Non-pigmented ciliary epithelial cell (primary cell): ENCODE measurements at places on chromosomes 4 and X.

DNA sequence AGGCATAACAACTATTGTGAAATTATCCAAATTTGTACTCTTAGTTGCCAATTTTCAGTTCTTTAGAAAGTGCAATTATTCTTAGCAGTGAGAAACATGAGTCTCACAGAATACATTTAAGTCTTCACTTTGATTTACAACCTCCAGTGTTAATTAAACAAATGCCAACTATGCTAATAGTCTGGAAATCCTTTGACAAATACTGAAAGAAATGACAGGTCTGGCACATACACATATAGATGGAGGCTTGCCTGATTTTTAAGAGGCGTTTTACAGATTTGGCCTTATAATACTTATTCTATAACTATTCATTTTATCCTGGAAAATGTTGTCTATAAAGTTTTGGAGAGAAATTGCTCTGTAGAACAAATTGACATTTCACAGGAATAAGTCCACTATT is 320.1 kb downstream of the TRIML1 start:
- no peak for DNase-seq

GRCh38 chrX:50747471-50747900 is 66.5 kb downstream of the SHROOM4 start:
- DNase-seq: peak; percentile 1

DNA sequence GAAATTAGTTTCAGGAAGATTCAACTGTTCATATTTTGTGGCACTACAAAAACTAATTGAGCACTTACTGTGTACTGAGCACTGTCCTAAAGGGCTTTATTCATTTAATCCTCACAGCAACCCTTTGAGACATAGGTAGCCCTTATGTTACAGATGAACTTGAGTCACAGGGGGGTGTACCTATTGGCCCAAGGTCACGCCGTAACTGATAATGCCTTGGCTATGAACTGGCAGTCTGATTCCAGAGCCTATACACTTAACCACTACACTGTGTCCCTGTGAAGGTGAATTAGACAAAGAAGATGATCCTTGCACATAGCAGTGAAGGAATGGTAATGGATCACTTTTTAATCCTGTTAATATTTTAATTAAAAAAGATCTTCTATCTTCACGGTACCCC is 12.0 kb downstream of the TMEM165 start:
- no peak for DNase-seq

DNA sequence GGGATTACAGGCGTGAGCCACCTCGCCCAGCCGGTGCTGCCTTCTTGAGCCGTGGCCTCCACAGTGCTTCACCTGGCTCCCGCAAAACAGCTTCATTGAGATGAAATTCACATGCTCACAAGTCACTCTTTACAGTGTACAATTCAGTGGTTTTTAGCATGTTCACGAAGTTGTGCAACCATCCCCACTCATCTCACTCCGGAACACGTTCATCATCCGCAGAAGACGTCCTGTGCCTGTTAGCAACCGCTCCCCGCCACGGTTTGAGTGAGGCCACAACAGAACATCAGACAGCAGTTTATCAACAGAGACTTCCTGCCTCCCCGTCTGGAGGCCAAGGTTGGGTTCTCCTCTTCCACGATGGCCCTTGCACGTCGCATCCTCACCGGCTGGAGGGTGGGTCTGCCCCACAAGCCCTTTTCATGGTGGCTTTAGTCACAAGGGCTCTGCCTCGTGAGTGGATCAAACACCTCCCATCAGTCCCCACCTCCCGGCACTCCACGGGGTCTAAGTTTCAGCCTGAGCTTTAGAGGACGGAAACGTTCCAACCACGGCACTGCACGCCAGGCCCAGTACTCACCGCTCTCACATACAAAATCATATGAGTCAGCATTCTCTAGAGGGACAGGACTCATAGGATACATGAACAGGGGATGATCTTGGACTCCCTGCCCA is 29.6 kb upstream of the SPON2 start:
- peak; percentile 68 for DNase-seq

GRCh38 chr4:33626221-33626620 is 2618.1 kb downstream of the ARAP2 start:
- no peak for DNase-seq

GRCh38 chr4:1166509-1167243 is 5.7 kb downstream of the SPON2 start:
- no peak for DNase-seq

DNA sequence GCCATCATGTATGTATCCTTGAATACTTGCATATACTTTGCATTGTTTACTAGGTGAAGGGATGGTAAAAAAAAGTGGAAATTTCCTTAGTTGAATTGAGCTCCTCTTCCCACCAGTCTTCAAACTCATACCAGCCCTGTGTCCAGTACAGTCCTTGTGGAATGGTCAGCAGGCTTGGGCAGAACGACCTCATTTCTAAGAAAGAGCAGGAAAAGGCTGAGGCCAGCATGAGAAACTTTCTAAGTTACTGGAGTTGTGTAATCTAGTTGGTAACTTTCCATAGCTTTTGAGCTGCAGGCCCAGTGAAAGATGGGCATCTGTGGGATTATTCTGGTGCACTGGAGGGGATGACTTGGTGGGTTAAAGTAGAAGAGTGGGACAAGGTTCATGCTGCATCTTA is 87.6 kb downstream of the DCUN1D4 start:
- DNase-seq: no peak

DNA sequence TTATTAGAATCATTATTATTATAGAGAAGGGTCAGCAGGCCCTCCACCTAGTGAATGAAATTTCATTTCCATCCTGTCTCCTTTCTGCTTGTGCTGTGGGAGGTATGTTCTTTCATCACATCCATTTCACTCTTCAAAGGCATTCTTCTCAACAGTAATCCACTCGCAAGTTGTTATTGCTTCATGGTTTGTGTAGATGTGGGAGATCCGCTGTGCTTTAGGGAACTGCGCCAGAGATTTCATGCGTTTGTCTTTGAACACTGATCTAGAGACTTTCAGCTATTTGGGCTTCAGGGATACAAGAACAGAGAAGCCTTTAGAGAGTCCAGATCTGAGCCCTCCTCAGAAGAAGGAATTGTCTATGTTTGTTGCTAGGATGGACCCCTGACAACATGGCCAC is 53.5 kb upstream of the PUDP start:
- DNase-seq: no peak

- no peak for DNase-seq
These were observed 186.4 kb upstream of the NDST3 start for GRCh38 chr4:117847849-117848248.

GRCh38 chrX:7985568-7985967 is 58.4 kb upstream of the PNPLA4 start:
- DNase-seq: no peak

GRCh38 chrX:10656214-10656613 is 35.8 kb upstream of the MID1 start:
- DNase-seq: no peak

DNA sequence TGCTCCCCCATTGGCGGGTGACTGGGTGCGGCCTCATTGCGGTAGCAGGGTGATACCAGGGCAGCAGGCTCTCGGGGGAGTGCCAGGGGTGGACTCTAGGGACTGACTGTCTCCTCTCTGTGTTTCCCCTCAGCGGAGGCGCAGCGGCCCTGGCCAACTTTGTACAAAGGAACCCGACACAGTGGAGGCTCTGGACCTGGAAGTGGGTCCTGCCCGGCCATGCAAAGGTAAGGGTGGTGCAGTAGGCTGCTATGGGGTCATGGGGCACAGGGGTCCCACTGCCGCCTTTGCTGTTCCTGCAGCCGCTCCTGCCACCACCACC is 16.3 kb downstream of the SULT1B1 start:
- DNase-seq: no peak

GRCh38 chrX:54064564-54064963 is 20.3 kb upstream of the PHF8 start:
- no peak for DNase-seq

- DNase-seq: no peak
These were observed 47.3 kb downstream of the ARHGAP24 start for GRCh38 chr4:85522277-85522676.

DNA sequence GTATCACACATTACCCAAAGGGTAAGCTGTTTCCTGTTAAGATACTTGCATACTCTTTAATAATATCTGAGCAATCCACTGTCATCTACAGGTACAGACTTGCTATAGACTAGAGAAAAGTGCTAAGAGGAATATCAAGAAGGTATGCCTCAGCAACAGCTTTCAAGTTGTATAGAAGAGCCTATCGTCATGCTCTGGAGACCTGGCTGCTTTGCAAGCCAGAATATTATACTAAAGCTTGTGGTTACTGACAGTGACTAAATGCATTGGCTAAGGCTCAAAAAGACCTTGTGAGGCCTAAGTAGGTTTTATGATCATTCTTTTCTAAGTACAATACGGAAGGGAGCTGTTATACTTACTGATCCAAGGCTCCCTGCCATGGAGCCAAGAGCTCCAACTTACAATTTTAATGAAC is 11.3 kb downstream of the LAMP2 start:
- DNase-seq: peak; percentile 59

- DNase-seq: no peak
These were observed 407.3 kb downstream of the IDS start for GRCh38 chrX:149097786-149098185.

DNA sequence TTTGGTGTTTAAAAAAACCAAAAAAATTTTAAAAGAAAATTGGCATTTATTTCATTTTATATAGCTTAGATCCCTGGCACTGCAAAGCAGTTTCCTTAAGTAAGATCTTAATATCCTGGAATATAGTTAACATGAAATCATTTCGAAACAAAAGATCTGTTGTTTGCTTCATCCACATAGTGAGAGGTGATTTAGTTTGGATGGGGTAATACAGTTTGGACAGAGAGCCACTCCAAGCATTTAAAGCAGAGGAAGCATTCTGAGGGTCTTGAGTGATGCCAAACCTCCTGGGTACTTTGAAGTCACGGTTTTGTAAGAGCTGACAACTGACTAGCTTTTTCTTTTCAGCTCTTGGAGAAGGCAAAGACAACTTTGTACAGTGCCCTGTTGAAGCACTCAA is 28.7 kb downstream of the NOCT start:
- DNase-seq: no peak

- no peak for DNase-seq
These were observed 53.5 kb downstream of the TMEM164 start for GRCh38 chrX:110056419-110056818.

DNA sequence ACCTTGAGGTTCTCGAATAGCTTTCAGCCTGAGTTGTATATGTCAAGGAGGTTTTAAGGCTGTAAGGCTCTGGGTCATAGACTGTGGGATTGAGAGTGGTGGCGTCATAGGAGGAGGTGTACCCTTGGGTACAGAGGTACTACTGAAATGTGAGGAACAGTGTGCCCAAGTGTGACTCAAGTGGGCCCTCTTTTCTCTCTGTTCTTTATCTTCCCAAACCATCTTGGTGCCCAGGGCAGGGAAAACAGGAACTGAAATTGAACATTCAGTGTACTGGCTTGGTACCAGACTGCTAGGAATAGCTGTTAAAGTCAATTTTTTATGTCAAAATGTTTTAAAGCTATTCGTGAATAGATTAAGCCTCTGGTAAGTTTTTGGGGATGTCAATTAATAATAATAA is 136.2 kb upstream of the RPS6KA3 start:
- DNase-seq: no peak

- DNase-seq: no peak
These were observed 124.0 kb downstream of the TENM3 start for GRCh38 chr4:182367153-182367552.

DNA sequence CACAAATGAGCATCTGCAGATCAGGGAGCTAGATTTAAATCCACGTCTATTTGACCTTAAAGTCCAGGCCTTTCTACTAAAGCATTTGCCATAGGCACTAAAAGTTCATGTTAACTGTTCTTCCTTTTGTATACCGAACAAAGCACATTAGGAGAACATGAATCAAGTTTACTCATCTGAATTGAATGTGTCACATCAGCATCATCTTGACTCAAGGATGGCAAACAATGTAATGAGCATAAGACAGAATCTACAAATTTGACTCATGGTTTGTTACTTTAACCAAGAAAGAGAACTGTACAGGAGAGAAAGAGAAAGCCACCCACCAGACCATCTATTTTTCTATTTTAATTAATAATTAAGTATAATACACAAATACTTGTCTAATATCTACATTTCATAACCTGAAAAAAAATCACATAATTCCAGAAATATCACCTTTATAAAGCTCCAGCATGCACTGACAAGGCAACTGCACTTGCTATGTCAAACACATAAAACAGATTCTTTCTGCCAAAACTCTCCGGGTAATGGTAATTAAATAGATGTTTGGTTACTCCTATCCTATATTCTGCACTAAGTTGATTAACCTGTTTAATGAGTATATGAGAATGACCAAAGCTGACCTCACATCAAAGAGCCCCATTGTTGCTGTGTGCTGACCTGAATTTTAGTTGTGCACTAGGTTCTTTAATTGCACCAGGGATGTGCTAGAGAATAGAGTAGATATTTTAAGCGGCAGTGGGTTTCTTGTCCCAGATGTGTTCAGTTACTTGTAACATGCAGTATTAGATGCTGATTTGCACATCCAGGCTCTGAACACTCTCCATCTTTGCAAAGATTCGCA is 42.5 kb upstream of the LEF1 start:
- DNase-seq: no peak

GRCh38 chr4:30537456-30537855 is 182.7 kb upstream of the PCDH7 start:
- DNase-seq: peak; percentile 37

DNA sequence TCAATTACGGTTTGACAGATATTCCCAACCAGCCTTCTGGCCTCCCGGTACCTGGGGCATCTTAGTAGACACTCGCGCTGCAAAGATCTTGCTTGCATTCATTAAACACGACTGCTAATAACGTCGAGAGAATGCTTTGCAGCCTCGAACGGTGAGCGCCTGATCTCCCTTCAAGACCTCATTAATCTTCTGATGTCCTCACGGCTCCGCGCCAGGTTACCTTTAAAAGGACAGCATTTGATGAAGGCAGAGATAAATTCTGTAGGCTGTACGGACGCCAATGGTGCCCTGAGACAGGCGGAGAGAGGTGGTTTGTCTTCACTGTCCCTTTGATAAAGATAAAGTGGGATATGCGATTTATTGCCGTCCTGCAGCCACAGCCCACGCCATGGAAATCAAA is 64.2 kb downstream of the SHOX start:
- DNase-seq: no peak

- DNase-seq: no peak
These were observed 163.8 kb downstream of the BANK1 start for GRCh38 chr4:101954351-101954750.

- DNase-seq: no peak
These were observed 759.0 kb upstream of the EPHA5 start for GRCh38 chr4:66429276-66429675.

DNA sequence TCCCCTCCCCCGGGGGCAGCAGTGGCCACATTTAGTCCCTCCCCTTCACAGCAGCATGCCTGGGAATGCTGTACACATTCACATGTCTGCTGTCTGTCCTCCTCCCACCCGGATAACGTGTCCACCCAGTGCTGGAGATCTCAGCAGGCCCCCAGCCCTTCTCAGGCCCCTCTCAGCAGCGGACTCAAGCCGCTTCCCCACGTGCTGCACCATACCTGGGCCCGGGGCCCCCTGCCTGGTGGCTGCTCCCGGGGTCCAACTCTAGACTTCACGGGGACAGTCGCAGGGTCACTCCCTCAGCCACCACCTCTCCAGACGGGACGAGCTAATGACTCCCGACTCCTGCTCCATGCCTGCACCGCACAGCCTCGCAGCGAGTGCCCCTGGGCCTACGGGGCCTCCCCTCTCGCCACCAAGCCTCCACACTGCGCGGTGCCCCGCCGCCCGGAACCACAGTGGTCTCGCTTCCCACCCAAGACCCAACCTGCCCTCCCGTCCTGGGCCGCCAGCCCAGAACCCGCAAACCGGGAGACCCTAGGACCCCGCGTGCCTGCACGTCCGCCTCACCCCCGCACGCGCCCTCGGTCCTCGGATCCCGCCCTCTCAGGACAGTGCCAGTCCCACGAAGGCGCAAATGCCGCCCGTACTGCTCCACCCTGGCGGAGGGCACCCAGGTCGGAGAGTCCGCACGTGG is 1.3 kb upstream of the PCGF3 start:
- no peak for DNase-seq

- no peak for DNase-seq
These were observed 72.7 kb upstream of the SLIT2 start for GRCh38 chr4:20178902-20179576.
